IPS DF 6.9 (cell line): ENCODE measurements at places on chromosomes 1 and 21.

DNA sequence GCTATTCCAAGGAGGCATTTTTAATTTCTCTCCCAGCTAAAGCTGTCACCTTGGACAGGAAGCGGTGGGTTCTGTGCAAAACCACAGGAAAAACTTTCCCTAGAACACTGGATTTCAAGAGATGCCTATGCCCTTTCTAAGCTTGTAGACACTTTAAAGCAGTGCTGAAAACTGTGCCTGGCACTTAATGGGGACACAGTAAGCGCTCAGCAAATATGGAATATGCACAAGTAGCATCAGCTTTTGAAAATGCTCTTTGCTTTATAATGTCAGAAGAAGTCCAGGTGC lies 50.9 kb upstream of the TARBP1 start:
- no peak overlapping the region for H3K4me3 ChIP-seq
- no peaks in the 10 kb centered on the region; the same call in none of the 2 replicates for H3K4me1 ChIP-seq
- no peak overlapping the region for H3K27ac ChIP-seq

DNA sequence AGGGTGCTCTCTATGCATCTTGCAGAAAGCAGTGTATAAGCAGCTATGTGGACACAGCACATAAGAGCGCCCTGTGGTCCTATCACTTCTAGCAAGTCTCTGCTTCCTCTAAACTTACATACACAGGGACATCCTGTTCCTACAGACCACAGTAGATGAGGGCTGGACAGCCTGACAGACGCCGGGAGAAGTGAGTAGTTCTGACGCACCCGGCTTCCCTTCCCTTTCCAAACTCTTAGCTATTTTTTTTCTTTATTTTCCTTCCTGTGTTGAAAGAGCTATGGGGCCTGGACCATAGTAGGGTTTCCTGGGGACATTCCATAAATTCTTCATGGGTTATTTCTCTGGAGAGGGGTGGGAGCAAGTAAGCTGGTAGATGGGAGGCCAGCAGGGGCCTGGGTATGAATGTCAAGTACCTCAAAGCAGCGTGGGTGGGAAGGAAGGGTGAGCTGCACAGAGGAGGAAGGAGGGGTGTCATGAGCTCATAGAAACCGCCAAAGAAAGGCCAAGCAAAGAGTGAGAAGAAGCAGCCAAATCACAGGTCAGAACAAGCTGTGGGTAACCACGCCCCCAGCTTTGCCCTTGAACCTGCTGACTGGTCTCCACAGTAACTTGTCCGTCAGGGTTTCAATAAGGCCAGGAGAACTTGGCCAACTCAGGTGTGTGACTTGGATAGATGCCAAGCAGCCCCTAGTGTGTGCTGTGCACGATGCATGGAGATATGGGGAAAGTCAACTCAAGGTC lies 36.6 kb downstream of the PLXNA2 start:
- H3K4me3 ChIP-seq = no peak overlapping the region
- no peak for DNase-seq
- no peak overlapping the region for H3K27ac ChIP-seq
- H3K27me3 ChIP-seq = no peaks in the 10 kb centered on the region

GRCh38 chr1:184296466-184297243 lies 90.2 kb upstream of the C1orf21 start:
- H3K36me3 ChIP-seq = no peaks in the 10 kb centered on the region
- H3K4me1 ChIP-seq = peaks cover 4% of the 10 kb centered on the region; the same call in 1 of the 2 replicates
- no peaks in the 10 kb centered on the region for H3K27me3 ChIP-seq
- no peak overlapping the region for H3K27ac ChIP-seq
- H3K4me3 ChIP-seq = no peak overlapping the region

DNA sequence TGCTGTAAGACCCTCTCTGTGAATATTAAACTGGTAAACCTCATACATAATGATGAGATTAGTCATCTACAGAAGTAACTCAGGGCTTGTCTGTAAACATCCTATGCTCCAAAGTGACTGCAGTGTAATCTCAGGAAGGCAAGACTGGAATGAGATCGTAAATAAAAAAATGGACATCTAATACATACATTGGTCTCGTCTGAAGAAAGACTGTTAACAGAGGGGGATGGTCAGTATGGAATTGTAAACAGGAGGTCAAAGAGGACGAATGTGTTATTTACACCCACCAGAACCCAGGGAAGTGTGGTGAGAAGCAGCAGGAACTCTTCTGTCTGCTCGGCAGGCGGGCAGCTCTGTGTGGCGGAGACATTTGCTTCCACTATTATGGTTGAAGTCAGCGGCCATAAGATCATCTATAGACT lies 51.4 kb downstream of the DISC1 start:
- H3K4me1 ChIP-seq = no peaks in the 10 kb centered on the region
- no peaks in the 10 kb centered on the region for H3K27me3 ChIP-seq
- no peak overlapping the region for H3K27ac ChIP-seq
- no peaks in the 10 kb centered on the region for H3K36me3 ChIP-seq

GRCh38 chr21:36155603-36156338 lies 853 bp upstream of the DOP1B start:
- H3K4me3 ChIP-seq = peak overlapping the region; percentile 59
- peaks cover 3% of the 10 kb centered on the region; the same call in 1 of the 2 replicates for H3K4me1 ChIP-seq
- H3K36me3 ChIP-seq = no peaks in the 10 kb centered on the region
- no peak overlapping the region for H3K27ac ChIP-seq
